ENCODE measurements at places on chromosomes 1 and 21. TPM values are rescaled to one million over a fixed set of nuclear protein-coding genes. Genes with fewer than 3 reads are reported as not detected.

Gene OR10K1
- not detected for total RNA-seq

Gene IRF6
- 21.2 TPM for total RNA-seq

Gene COL9A2
- 2.1 TPM for total RNA-seq

Gene KCNA3
- total RNA-seq = 0.09 TPM

Gene TMEM9
- total RNA-seq = 88.1 TPM

Gene TM2D1
- total RNA-seq = 33.3 TPM

Gene HNRNPR
- 113 TPM for total RNA-seq

Gene TPM3
- total RNA-seq = 687 TPM

Gene TBCE
- total RNA-seq = 36.3 TPM

Gene RGS8
- total RNA-seq = 0.12 TPM

DNA sequence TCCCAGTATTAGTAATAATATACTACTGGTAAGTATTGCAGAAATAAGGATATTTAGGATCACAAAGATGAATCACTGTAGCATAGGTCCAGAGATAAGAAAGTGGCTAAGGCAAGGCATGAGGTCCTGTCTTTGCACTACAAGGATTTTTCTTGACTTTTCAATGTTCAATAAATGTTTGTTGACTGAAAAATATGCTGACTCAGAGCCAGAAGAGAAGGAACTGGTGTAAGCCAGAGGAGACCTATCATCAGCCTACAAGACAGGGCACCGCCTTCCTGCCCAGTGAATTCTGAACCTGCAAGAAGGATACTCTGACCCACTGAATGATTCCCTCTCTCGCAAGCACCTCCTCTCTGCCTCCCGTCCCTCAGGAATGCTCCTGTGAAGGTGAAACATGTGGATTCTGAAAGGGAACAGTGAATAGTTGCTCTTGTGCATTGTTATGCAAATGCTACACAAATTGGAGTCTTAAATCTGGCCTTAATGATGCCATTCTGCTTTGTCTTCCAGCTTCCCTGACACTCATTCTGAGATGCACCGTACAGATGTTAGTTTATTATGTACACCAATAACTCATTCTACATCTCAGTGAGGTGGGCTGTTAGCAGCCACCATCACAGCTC, 540.0 kb downstream of the OMA1 start:
- no peak for DNase-seq

- DNase-seq = peak; percentile 5
These were observed 176.5 kb upstream of the ST6GALNAC5 start for GRCh38 chr1:76690766-76691165.

DNA sequence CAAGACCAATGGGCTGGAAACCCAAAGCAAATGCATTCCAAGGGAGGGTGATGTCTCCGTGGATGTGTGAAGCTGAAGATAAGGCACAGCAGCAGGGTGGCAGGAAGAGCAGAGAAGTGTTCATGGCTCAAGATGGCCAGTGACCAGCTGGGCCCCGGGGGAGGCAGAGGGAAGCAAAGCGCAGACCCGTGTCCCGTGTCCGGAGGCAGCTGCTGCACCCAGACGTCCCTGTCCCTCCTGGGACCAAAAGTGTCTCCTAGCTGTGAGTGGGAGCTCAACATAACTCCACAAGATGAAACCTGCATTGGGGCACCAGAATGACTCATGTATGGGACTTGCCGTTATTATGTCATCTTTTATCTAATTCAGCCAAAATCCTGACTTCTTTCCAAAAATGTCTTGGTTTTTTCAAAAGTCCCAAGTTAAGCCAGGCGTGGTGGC, 118.2 kb downstream of the RIPK4 start:
- peak; percentile 79 for DNase-seq

DNA sequence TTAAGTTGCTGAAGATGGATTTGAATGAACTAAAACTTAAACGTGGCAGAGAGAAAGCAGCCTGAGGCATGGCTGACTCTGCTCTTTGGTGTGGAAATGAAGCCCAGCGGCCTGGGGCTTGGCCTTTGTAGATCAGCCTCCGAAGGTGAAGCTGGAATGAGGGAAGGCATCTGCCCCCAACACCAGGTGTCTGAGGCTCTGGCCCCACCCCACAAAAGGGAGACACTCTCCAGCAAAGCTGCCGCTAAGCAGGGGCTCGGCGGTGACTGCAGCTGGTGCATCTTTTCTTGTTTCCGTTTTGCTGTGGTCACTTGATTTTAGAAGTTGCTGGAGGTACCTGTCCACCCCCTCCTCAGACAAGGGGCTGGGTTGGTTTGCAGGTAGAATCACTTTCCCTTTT, 38.2 kb upstream of the NID1 start:
- no peak for DNase-seq

DNA sequence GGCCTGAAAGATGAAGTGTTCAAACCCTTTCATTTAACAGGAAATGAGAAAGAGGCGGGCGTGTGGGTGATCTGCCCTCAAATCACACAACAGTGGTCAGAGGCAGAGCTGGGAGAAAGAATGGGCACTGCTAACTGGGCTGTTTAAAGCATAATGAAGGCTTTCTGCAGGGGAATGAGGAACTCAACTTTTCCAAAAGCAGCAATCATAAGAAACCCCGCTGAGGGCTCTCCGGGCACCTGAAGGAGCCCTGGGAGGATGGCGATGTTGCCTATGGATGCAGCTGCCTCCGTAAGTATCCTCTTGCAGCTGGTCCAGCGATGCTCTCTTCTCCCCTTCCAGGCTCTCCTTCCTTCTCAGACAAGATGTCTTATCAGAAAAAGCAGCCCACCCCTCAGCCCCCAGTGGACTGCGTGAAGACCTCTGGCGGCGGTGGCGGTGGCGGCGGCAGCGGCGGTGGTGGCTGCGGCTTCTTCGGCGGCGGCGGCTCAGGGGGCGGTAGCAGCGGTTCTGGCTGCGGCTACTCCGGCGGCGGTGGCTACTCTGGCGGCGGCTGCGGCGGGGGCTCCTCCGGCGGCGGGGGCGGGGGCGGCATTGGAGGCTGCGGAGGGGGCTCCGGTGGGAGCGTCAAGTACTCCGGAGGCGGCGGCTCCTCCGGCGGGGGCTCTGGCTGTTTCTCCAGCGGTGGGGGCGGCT, 1.2 kb downstream of the LORICRIN start:
- peak; percentile 6 for DNase-seq

DNA sequence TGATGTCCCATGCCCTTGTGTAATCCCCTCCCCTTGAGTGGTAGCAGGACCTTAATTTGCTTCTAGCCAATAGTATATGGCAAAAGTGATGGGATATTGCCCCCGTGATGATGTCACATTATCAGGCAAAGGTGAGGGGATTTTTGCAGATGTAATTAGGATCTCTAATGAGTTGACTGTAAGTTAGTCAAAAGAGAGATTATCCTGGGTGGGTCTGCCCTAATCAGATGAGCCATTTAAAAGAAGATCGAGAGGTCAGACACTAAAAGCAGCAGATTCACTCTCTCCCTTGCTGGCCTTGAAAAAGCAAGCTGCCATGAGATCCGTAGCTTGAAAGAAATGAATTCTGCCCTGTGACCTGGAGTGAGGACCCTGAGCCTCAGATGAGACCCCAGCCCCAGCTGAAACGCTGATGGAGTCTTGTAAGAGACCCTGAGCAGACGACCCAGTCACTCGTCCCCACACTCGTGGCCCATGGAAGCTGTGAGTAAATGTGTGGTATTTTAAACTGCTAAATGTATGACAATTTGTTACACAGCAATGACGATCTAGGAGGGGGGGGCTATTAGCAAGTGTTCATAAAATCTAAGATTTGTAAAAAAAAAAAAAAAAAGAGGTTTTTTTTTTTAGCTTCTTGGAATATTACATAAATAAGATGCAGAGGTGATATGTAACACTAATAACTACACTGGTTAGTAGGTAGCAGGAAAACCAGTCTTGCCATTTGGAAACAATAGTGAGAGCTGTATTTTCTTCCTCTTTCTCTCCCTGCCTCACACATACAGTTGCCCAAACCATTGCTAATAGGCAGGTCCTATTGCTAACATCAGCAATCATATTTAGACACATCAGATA, 50.3 kb upstream of the TARBP1 start:
- no peak for DNase-seq

- DNase-seq = no peak
These were observed 52.5 kb downstream of the LACTBL1 start for GRCh38 chr1:22920026-22920733.

- DNase-seq = peak; percentile 23
These were observed 146.9 kb downstream of the MIS18A start for GRCh38 chr21:32131960-32132359.

GRCh38 chr1:199168888-199169585, 530.2 kb downstream of the PTPRC start:
- DNase-seq = no peak

GRCh38 chr1:210132582-210132981, 100.0 kb upstream of the SERTAD4 start:
- DNase-seq = peak; percentile 15

DNA sequence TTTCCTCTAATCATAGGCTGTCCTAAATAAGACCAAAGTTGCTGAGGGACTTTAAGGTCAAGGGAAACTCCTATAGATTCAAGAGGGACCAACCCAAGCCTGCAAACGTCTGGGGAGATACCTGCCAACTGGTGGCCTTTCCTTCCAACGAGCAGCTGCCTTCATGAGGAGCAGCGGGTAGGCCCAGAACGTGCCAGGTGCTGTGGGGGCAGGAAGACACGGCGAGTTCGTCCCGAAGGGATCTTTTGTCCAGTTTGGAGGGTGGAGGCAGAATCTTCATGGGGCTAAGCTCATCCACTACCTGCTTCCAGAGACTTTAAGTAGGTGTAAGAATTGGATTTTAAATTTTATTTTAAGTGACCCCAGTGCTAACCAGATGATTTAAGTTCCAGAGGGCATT, 26.0 kb upstream of the SLC26A9 start:
- no peak for DNase-seq

- DNase-seq = no peak
These were observed 176.3 kb upstream of the DMRTA2 start for GRCh38 chr1:50599546-50599945.

GRCh38 chr1:77016386-77016985, 149.2 kb downstream of the ST6GALNAC5 start:
- DNase-seq = no peak

GRCh38 chr1:19398309-19398760, 86.2 kb downstream of the SLC66A1 start:
- peak; percentile 100 for DNase-seq

All from astrocyte (in vitro differentiated cells and primary cell).